NCI-H1417 treated with DMSO at 0.1 percent for 48 hours (cell line): ENCODE measurements at places on chromosomes 5 and 9.

- no peak for DNase-seq
Measured at GRCh38 chr5:115657881-115658233, 32.0 kb upstream of the TMED7 start.

GRCh38 chr9:31730398-31730797 lies 654.0 kb upstream of the ACO1 start:
- no peak for DNase-seq

GRCh38 chr9:110543631-110544051 lies 35.9 kb downstream of the SVEP1 start:
- DNase-seq: no peak

DNA sequence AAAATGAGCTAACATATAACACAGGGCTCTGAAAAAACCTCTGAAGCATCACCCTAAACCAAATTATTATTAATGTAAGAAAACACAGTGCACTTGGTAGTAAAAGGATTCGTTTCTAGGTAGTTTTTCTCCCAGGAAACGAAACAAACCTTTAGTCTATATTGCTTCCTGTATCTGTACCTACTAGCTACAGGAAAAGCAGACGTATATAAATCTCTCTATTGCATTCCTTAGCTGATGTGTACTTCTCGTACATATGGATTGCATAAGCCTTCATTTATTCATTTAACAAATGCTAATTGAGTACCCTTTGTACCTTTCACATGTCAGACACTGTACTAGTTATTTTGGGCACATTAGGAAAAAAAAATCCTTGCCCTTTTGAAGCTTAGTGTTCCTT lies 85.0 kb upstream of the RASA1 start:
- DNase-seq: no peak

DNA sequence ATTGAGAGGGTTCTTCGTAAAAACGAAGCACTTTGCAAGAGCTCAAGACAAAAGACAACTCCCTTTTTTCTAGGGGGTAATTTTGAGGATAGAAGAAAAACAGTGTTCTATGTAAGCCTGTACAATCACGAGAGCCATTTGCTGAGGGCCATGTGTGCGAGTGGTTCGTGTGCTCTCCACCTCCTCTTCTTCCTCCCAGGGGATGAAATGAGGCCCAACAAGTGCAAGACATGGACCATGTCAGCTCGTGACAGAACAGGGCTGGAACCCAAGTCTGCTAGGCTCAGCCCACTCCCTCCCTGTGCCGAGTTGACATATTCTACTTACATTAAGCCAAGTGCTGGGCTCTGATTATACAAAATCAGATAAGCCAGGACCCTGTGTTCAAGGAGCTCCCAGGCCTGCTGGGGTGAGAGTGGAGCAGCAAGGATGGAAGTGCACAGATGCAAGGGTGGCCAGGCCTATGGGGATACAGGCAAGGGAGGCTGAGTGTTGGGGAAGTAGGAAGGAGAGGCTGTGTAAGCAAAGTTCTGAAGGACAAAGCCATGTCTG lies 97.9 kb upstream of the MSX2 start:
- no peak for DNase-seq

DNA sequence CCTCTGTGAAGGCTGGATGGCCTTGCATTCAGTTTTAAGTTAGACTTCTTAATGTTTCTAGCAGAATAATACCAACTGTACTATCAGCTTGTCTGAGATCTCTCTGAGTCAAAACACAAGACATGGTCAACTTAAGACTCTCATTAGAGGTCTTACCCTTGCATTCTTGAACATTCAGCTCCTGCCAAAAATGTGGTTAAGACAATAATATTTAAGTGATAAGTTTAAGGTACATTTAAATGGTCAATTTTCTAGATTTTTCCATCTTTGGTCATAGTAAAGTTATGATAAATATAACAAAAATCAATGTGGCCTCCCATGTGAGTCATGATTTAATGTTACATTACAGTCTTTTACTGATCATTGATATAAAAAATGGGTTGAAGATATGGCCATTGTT lies 75.0 kb downstream of the NR2F1 start:
- no peak for DNase-seq
